Lower leg skin (tissue), 4 donors: ENCODE measurements at places on chromosomes 1 and 21.

GRCh38 chr1:241641773-241642592 is 1.8 kb upstream of the CHML start:
- no peak for DNase-seq

GRCh38 chr1:189237008-189237407 is 1240.7 kb downstream of the BRINP3 start:
- DNase-seq, result no peak

DNA sequence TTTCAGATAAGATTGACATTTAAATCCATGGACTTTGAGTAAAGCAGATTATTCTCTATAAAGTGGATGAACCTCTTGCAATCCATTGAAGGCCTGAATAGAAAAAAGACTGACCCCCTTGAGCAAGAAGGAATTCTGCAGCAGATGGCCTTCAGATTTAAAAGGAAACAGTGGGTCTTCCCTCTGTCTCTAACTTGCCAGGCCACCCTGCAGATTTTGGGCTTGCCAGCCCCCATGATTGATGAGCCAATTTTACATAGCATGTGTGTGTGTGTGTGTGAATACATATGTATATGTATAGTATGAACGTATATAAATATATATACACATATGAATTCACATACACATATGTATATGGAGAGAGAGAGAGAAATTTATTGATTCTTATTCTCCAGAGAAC is 113.4 kb downstream of the GRIK1 start:
- no peak for DNase-seq

GRCh38 chr1:18583326-18583941 is 47.2 kb upstream of the PAX7 start:
- no peak for DNase-seq

DNA sequence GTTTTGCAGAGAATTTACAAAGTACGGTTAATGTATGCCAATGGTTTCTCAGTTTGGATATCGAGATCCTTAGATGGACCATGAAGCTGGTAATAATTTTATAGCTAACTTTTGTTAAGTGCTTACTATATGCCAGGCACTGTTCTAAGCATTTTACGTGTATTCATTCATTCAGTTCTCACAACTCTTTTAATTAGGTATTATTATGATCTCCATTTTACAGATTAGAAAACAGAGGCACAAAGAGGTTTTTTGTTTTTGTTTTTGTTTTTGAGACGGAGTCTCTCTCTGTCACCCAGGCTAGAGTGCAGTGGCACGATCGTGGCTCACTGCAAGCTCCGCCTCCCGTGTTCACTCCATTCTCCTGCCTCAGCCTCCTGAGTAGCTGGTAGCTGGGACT is 7.2 kb downstream of the RPRD2 start:
- no peak for DNase-seq

DNA sequence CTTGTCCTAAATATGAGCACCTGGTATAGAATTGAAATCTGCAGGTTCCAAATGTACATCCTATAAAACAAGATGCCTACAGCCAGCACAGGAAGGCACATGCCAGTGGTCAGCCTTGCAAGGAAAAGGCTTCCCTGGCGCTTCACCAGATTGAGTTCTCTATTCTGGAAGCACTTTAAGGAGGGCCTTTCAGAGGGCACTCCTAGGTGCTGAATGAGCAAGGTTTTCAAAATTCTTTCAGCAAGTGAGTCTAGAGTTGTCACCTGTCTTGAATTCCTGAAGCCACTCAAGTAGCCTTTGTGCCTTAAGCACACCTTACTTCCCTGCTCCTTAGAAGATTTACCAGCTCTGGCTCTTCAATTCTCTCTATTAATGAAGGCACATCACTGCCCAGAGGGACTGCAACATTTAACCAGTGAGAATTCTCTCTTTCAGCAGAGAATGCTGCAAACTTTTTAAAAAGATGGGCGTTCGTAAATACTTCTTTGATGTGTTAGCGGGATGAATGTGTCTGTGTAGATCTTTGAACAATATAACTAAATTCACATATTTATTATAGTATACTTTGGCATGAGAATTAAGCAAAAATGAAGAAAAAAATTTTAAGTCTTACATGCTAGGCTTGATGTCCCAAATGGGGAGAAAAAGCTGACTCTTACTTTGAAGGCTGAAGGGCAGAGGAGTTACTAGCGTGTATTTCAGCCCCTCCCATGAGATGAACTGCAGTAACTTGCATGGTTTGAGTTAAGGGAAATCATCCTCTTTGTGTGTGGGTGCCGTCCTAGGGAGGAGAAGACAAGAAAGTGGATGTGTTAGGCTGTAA is 162.0 kb downstream of the NTPCR start:
- no peak for DNase-seq

DNA sequence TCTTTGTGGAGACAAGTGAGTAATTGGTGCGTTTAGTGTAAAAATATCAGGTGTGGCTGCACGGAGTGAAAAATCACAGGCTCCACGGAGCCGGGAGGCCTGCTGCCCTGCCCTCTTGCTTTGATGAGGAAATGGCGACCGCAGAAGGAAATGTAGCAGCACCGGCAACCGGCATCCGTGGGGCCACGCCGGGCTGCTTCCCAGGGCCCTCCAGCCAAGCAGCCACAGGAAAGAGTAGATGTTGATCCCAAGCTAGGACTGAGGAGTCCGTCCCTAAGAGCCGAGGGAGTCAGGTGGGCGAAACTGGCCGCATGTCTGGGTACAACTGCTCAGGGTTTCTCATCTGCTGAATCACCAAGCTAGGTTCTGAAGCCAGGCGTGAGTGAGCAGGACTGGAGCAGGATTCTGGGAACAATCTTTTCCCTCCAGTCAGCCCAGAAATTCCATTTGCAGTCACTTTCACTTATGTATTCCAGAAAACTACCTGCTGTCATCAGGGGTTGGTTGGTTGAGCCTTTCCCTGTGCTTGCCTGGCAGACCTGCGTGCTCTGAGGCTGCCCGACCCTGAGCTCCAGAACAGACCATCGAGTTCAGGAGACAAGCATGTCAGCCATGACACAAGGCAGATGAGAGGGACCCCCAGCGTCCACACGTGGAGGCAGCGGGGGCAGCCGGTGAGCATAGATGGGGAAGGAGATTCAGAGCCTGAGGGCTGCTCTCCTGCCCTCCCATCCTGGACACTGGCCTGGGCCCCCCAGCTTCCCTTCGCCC is 5.8 kb upstream of the ITGB2 start:
- DNase-seq, result no peak

- DNase-seq, result no peak
Measured at GRCh38 chr1:178627037-178627436, 98.0 kb upstream of the RALGPS2 start.

GRCh38 chr1:160075836-160076235 is 5.5 kb upstream of the KCNJ9 start:
- DNase-seq, result no peak

GRCh38 chr1:30417001-30417700 is 306.2 kb downstream of the MATN1 start:
- peak; percentile 12 for DNase-seq

DNA sequence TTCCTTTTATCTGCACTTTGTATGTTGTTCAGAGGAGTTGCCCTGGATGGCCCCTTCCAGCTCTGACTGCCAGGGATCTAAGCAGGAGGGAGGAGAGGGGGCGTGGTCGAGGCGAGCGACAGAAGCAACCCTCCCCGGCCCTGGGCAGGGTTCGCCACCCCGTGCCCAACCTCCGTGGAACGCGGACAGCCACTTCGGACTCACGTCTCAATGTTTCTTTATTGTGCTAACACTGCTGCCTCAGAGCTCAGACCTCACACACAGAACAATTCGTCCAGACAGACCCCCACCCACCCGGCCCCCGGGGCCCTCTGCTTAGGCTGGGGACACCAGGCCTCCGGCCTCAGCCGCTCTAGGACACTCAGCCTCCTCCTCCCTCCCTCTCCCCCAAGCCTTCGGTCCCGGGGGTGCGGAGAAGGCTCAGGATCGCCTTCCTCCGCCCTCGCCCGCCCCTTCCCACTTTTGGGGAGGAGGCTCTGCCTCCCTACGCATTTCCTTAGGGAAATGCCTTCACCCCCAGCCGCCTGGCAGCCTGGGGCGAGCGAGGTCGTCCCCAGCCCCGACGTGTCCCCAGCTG is 8.3 kb downstream of the VSIG8 start:
- peak; percentile 65 for DNase-seq

- DNase-seq, result no peak
Measured at GRCh38 chr21:36717976-36718375, 19.1 kb downstream of the SIM2 start.

GRCh38 chr1:247008406-247008799 is 546 bp upstream of the ZNF695 start:
- DNase-seq, result no peak

- no peak for DNase-seq
Measured at GRCh38 chr1:50453266-50453665, 30.0 kb upstream of the DMRTA2 start.

GRCh38 chr21:26909972-26910371 is 56.9 kb downstream of the ADAMTS5 start:
- DNase-seq, result no peak

DNA sequence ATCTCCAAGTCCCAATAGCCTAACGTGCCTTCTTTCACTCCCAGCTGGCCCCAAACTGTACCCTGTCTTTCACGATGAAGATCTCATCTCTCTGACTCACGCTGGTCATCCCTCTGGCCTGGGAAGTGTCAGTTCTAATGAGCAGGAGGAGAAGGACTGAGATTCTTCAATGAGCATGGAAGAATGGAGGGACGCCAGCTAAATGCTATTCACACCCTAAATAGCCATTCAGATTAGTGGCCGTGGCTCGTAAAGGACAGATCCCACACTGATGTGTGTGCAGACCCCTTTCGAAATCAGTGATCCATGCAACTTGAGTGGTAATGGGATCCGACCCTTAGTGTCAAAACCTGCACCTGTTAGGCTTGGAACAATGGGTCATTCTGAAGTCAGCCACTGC is 75.9 kb upstream of the SMYD2 start:
- no peak for DNase-seq

- DNase-seq, result peak; percentile 95
Measured at GRCh38 chr1:155091071-155092051, 12.7 kb downstream of the EFNA3 start.

DNA sequence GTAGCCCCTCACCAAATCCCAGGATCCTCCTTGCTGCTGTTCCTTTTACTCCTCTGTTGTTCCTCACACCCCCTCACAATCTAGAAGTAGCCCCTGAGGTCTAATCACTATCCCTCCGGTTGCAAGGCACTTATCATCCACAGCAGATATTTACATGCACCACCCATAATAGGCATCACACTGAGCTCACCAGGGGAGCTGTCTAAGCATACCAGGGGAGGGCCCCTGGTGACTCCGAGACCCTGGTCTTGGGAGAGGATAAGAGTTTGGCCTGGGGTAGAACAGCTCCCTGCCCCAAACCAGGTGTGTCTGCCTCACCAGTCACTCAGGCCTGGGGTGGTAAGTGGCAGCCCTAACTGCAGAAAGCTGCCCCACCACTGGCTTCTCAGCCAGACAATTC is 37.3 kb upstream of the ZC3H12A start:
- DNase-seq, result no peak

- peak; percentile 51 for DNase-seq
Measured at GRCh38 chr1:48109390-48110013, 112.3 kb upstream of the TRABD2B start.

GRCh38 chr1:92376345-92376744 is 77.5 kb downstream of the RPAP2 start:
- no peak for DNase-seq

GRCh38 chr1:214808845-214809460 is 206.0 kb downstream of the CENPF start:
- no peak for DNase-seq

GRCh38 chr1:63929106-63929478 is 155.3 kb downstream of the ROR1 start:
- no peak for DNase-seq

- DNase-seq, result peak; percentile 83
Measured at GRCh38 chr1:178486100-178487069, 10.4 kb downstream of the CLEC20A start.

DNA sequence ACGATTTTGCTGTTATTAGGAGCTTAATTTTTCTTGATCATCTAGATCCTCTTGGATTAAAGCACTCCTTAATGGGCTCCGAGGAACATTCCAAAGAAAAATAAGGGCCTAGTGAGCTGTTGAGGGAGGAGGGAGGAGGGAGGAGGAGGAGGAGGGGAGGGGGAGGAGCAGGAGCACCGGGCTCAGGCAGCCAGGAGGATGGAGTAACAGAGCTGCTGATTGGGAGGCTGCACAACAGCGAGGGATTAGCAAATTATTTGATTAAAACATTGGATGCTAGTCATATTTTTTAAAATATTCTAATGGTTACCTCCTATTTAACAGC is 302.1 kb upstream of the RRP15 start:
- no peak for DNase-seq

- DNase-seq, result no peak
Measured at GRCh38 chr1:109923946-109924275, 13.3 kb downstream of the CSF1 start.

DNA sequence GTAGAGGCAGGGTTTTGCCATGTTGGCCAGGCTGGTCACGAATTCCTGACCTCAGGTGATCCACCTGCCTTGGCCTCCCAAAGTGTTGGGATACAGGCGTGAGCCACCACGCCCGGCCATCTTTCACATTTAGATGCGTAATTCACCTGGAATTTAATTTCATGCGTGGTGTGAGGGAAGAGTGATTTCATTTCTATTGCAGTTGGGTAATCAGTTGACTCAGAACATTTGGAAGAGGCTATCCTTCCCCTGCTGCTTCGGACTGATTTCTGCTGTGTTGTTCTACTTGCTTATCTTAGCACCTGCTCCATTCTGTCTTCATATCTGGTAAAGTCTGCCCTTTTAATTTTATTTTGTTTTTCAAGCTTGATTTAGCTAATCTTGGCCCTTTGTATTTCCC is 19.1 kb downstream of the DIP2A start:
- no peak for DNase-seq

GRCh38 chr21:45921917-45922316 is 59.7 kb upstream of the COL6A1 start:
- DNase-seq, result no peak

- no peak for DNase-seq
Measured at GRCh38 chr21:44653123-44653522, 1.3 kb downstream of the KRTAP12-4 start.

DNA sequence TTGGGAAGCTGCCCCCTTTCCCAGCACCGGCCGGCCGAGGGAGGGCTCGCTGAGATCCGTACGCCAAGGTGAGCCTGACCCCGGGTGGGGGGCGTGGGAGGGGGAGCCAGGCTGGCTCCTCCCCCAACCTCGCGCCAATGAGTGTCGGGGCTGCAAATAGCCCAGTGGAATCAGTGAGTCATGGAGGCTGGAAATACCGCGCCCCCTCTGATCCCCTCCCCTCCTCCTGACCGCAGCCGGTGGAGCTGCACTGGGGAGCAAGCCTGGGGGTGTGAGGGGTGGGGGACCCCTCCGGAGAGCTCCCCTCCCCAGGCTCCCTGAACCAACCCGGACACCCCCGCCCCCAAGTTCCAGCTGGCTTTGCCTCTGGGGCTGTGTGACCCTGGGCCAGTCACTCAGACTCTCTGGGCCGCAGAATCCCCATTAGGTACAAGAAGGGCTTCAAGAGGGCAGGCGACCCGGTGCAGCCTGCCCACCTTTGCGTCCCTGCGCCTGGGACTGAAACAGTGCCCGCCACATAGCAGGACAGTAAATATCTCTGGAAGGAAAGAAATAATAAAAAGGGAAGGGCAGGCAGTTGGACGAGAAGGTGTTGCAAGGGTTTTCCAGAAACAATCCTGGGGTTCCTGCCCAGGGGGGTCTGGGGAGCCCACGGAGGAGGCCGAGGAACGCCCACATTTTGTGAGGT is 4.5 kb downstream of the HSPB7 start:
- peak; percentile 93 for DNase-seq
